ENCODE measurements at places on chromosomes 1 and 21.

DNA sequence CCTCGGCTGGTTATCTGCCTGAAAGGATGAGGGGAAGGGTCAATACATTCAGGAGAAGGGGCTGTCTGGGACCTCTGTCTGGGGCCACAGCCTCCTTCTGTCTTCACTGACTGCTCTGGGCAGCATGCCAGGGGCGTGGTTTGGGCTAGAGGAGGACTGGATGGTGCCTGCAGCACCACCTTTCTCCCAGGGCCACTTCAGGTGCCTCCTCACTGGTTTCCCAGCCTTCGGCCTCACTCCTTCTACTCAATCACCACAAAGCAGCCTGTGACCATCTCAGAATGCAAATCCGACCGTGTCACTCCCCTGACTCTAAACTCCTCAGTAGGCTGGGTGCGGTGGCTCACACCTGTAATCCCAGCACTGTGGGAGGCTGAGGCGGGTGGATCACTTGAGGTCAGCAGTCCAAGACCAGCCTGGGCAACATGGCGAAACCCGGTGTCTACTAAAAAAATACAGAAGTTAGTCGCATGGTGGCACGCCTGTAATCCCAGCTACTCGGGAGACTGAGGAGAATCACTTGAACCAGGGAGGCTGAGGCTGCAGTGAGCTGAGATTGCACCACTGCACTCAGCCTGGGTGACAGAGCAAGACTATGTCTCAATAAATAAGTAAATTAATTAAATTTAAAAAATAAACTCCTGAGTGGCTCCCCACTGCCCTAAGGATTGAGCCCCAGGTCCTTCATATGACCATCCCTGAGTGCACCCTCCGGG is 50.1 kb upstream of the ECE1 start:
- DNase-seq = no peak

- DNase-seq = no peak
Measured at GRCh38 chr21:31606081-31606874, 53.2 kb upstream of the SOD1 start.

DNA sequence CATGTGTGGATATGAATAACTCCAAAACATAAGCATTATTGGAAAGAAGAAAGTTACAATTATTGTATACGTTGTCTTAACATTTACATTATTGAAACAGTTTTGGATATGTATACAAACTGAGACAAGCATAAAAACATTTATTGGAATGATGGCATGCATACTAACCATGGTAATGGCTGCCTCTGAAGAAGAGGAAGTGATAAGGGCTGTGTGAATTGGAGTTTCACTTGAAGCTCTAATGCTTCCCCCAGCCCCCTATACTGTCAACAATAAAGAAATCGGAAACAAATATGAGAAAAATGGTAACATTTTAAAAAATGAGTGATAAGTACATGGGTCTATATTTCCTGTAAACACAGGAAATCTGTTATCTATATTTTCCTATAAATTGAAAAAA is 367.7 kb upstream of the DPYD start:
- DNase-seq = no peak

DNA sequence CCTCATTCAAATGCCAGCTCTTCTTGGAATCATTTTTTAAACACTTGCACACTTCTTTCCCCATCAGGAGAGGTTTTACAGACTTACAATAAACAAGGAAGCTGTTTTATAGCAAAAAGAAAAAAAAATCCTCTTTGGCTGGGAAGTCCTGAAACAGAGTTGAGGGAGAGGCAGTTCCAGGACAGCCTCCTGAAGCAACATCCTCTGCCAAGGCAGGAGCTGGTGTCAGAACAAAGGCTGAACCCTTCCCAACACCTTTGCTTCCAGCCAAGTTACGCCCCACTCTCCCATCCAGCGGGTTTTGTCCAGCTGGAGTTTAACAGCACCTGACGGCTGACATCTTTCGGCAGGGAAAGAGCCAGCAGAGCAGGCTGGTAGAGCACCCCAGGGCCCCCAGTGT is 287.8 kb downstream of the RRAGC start:
- no peak for DNase-seq

DNA sequence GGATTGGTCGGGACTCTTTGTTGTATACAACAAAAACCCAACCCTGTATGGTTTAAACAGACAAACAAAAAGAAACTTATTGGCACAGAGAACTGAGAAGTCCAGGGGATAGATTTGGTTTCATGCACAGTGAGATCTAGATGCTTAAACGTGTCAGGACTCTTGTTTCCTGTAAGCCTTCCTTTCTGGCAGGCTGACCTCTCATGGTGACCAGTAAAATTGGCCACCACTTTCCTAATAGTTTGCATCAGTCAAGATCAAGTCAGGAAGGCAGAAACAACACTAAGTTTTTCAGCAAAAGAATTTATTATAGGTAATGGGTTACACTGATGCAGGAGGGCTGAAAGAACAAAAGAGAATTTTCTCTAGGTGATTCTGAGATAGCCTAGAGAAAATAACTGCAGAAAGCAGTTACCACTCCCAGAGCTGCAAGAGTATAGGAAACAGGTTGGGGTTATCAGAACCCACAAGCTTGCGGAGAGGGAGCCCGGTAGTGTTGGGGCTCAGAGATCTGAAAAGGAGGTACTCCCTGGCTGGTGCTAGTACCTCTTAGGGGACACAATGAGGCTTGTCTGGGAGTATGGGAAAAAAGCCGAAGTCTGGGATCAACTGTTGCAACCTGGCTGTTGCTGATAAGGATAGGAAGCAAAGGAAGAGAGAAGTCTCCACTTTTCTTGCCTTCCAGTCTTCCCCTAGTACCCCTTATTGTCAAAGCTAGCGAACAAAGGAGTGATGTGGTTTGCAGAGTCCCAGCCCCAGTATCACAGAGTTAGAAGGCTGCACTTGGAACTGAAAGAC is 21.4 kb downstream of the CITED4 start:
- DNase-seq = no peak

- DNase-seq = no peak
Measured at GRCh38 chr1:67792741-67793458, 40.4 kb downstream of the GNG12 start.

DNA sequence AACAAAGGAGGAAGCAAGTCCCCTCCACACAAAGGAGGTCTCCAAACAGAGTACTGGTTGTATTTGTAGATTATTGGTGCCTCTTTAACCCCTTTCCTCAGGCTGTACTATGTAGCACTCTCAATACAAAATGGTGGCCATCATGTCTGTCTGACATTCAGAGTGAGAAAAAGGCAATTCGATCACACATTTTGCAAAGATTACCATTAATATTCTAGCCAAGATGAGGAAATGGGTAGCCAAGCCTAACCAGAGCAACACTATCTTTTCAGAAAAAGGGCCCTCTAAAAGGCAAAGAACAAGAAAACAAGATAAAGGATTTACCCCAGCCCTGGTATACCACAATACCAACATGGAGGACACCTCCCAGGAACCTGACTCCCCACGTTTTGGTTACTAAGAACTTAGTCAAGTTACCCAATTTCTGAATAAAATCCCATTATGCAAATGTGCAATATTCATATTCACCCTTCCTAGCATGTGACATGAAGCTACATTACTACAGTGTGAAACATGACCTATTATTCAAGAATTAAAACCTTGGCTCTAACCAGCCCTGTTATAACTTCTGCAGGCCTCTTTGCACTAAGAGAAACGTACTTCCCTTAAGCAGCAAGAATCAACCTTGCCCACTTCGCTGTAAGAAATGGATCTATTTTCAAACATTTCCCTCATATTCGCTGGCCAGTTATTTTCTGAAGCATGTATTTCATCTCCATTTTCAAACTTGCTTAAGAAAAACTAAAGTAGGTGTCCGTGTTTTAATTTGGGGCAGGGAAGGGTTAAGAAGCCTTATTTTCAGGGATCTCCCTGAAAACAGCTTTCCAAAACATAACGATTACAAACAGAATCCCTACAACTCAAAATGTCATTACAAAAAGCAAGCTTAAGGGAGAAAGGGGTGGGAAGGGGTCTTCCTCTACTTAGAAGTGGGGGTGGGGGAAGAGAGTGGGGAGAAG is 2.1 kb downstream of the KDM5B start:
- no peak for DNase-seq

DNA sequence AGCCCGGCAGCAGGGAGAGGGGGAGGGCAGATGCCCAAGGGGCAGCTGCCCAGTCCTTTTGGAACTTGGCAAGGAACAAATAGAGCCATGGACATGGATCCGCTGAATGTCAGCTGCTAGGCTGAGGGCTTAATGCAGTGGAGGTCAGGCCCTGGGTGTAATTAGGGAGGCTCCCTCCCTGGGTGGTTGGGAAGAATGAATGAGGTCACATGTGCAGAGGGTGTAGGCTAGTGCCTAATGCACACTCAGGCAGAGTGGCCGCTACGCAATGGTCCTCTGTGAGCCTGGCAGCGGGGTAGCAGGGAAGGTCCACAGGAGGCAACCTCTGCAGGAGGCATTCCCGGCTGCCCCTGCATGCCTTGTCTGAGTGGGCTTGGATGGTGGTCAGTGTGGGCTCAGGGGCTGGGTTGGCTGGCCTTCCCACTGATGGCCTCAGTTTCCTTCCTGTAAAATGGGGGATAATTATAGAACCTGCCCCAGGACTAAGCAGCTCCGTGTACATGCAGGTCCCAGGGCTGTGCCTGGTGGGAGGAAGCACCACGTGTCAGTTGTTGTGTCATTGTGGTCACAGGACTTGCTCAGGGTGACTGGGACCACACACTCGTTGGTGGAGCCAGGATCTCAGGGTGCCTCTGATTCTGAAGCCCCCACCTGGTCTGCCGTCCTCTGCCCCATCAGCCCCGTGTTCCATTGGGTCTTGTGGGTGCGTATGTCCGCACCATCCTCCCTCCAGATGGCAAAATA is 81.6 kb upstream of the ACTL8 start:
- DNase-seq = no peak

DNA sequence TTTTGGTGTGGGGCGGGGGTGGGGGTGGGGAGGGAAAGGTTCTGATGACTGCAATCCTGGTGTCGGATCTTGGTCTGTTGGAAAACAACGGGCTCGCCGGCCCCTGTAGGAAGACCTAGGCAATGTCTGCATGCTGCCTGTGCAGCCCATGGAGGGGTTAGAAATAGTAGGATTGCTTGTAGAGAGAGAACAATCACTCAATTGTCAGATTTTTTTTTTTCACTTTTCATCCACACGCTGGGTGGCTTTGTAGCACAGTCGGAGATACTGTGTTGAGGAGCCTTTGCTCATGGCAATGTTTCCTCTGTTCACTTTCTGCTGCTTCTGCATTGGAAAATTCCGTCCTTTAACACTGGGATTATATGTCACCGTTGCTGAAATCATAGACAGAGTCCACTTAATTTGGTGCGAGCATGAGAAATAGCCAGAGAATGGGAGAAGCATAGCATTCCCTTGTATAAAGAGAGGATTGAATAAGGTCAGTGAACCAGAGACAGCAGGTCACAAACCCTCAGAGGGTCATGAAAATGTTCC is 107.5 kb downstream of the MRPS6 start:
- no peak for DNase-seq

GRCh38 chr1:50703240-50703639 is 256.8 kb downstream of the FAF1 start:
- DNase-seq = no peak

DNA sequence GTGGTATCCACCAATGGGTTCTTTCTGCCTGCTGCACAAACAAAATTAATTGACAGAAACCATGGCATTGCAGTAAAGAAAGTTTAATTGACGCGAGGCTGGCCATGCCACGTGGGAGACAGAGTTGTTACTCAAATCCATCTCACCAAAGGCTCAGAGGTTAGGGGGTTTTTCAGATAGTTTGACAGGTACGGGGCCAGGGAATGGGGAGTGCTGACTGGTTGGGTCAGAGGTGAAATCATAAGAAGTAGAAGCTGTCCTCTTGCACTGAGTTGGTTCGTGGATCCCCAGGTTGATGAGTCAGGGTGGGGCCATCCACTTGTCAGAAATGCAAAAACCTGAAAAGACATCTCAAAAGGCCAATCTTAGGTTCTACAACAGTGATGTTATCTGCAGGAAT is 941 bp upstream of the TBCE start:
- DNase-seq = no peak

DNA sequence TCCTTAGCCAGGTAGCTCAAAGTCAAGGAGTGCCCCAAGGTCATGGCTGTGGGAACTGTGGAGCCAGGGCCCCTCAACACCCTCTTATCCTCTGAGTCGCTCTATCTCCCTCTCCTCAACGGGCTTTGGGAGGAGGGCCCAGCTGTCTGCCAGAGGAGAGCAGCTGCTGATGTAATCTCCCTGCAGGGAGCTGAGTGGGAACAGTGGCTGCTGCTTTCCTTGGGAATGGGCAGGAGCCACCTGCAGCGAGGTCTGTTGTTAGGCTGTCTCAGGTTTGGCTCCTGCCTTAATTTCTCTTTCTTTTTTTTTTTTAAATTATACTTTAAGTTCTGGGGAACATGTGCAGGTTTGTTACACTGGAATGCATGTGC is 58.8 kb upstream of the MAP1LC3C start:
- DNase-seq = no peak

- no peak for DNase-seq
Measured at GRCh38 chr1:3331564-3331963, 122.9 kb upstream of the ARHGEF16 start.

DNA sequence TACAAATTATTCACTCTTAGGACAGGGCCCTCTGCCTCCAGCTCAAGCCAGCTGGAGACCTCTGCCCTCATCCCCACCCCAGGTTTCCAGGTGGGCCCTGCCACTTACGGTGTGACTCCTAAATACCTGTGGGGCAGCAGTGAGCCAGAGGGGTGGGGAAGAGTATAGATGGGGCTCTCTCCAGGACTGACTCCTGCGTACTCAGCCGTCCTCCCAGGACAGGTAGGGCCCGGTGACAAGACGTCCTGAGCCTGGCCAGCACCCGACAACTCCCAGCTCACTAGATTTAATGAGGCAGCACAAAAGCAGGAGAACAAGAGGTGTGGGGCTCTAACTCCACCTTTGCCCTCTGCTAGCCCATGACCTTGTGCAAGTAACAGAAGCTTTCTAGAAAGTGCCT is 16.8 kb downstream of the GNG12 start:
- no peak for DNase-seq

DNA sequence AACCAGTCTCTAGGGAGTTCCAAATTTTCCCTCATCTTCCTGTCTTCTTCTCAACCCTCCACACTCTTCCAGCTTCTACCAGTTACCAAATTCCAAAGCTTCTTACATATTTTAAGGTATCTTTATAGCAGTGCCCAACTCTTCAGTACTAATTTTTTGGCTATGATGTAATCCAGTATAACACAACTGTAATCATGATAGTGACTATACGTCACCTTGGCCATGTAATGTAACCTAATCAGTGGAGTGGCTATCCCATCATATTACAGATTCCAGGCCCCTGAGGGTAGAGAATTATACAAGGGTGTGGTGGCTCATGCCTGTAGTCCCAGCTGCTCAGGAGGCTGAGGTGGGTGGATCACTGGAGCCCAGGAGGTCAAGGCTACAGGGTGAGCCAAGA is 143.2 kb downstream of the CLEC20A start:
- DNase-seq = no peak
